C1 segment of cervical spinal cord (tissue), 14 donors: ENCODE measurements at places on chromosomes 3 and 15.

- no peak for DNase-seq
Measured at GRCh38 chr3:136819392-136819730, 435 bp downstream of the SLC35G2 start.

GRCh38 chr3:139532976-139533375 is 6.6 kb downstream of the RBP1 start:
- peak; percentile 36 for DNase-seq

DNA sequence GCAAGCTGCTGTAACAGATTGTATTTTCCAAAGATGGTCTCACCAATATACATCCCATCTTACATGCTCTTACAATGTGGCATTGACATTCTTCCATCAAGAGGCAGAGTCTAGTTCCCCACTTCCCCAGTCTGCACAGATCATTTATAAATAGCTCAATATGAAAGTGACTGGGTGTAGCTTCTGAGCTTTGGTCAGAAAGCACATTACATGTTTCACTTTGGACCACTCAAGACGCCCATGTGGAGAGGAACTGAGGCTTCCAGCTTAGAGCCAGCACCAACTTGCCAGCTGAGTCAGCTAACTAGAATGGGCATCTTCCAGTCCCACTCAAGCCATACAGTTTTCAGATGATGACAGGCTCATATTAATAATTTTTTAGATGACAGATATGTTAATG is 45.5 kb downstream of the GREM1 start:
- DNase-seq: no peak

DNA sequence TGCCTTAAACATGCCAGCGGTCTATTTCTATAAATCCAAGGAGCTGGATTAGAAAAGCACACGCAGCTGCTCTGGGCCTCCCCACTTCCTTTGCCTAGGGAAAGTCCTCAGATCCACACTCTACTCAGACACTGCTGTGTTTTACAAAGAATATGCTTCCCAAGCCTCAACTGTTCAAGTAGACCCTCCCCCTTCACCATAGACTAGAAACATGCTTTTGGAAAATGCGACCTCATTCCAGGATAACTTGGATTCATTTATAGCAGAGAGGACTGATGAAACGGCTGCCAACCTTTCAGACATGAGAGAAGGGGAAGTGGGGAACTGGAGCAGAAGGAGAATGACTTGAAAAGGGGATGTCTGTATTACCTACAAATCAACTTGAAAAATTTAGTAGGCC is 64.0 kb downstream of the P3H2 start:
- DNase-seq: no peak

DNA sequence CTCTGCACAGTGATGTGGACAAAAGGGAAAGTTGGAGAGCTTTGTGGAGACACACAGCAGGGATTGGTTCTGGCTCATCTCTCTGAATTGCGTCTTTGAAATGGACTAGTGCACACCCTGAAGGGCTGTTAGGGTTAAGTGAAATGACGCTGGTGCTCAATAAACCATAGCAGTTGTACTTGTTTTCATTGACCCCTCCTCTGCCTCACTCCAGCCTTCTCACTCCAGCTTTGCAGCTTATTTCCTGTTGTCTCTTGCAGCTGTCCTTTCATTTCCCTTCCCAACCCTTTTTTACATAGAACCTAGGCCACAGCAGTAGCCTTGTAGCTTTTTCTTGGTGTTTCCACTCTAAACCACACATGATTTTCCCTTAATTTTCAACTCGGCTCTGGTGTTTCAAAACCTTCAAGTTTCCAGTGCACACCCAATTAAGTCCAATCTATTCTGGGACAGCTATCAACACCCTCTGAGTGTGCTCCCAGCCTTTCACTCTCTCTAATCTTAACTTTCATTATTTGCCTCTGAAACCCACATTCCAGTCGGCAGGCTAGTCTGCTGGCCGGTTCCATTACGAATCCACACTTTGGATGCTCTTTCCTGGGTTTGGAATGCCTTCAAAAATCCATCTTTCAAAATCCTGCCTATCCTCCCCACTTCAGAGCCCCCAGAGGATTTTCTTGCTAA is 6.4 kb downstream of the C3orf52 start:
- no peak for DNase-seq

- no peak for DNase-seq
Measured at GRCh38 chr3:87354398-87354797, 78.0 kb upstream of the POU1F1 start.

- no peak for DNase-seq
Measured at GRCh38 chr3:17501745-17502144, 240.7 kb downstream of the TBC1D5 start.

- no peak for DNase-seq
Measured at GRCh38 chr3:71062952-71063772, 520.4 kb downstream of the FOXP1 start.

DNA sequence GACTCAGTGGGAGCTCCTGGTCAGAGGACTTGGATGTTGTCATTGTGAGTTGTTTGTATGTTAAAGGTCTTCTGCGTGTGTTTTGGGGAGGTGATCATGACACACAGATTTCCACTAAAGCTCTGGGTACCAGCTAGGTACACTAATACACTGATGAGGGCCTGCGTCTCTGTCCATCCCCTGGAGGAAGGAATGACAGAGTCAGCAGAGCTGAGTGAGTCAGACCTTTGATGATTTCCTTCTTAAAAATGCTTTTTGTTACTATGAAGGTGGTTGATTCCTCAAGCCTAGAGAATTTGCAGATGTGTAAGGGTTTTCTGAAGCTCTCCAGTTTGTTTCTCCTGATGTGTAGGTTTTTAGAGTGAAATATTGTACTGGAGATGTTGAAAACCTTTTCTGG is 424.1 kb upstream of the TPM1 start:
- DNase-seq: no peak

- no peak for DNase-seq
Measured at GRCh38 chr15:79099692-79100091, 9.1 kb upstream of the RASGRF1 start.

GRCh38 chr3:59968513-59969045 is 918.8 kb upstream of the CFAP20DC start:
- no peak for DNase-seq

DNA sequence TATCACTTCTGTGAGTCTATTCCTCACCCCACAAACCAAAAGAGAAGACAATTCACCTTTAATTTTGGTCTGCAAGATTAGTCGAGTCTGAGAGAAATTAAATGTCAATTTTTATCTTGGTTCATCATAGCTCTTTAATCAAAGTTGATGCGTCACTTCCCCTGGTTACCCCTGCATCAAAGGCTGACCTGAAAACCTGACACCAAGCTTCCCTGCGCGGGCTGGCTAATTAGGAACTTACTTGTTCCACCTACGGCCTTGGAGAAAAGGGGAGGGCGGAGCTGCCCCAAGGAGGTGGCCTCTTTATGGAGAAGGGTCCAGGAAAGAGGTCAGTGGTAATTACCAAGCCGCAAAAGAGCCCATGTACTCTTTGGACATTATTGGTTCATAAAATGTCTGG is 218.4 kb downstream of the ARRDC4 start:
- DNase-seq: no peak

GRCh38 chr15:79283252-79284048 is 928 bp downstream of the ANKRD34C start:
- peak; percentile 2 for DNase-seq

DNA sequence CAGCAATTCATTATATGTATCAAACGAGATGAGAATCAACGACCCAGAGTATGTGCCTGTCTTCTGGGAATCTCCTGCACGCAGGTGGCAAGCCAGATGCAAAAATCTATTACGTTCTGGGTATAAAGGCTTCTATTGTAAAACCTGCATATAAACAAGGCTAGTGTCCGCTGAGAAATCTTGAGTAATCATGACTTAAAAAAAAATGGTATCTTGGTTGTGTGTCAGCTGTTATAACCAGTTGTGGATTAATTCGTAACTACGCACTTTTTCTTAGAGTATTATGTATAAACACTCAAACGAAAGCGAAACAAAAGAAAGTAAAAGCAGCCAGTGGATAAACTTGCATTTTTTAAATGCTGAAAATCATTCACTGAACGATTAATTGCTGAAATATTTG is 509.1 kb downstream of the RSL24D1 start:
- no peak for DNase-seq

GRCh38 chr15:63198371-63199250 is 9.2 kb downstream of the RAB8B start:
- no peak for DNase-seq

GRCh38 chr3:125110016-125110875 is 54.4 kb upstream of the HEG1 start:
- no peak for DNase-seq

DNA sequence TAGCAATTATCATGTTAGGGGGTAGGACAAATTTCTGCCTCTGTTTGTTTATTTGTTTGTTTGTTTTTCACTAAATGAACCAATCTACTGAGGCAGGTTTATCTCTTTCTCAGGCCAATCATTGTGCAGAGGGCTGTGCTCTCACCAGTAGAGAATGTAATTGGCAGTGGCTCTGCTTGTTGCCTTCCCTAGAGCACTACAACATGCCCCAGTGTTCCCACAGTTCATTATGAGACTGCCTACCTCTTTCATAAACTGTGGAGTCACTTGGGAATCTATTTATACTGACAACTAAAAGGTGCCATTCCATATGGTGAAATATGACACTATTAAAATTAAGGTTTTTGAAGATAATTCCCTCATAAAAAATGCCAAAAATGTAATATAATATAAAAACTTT is 196.3 kb upstream of the ALCAM start:
- no peak for DNase-seq

DNA sequence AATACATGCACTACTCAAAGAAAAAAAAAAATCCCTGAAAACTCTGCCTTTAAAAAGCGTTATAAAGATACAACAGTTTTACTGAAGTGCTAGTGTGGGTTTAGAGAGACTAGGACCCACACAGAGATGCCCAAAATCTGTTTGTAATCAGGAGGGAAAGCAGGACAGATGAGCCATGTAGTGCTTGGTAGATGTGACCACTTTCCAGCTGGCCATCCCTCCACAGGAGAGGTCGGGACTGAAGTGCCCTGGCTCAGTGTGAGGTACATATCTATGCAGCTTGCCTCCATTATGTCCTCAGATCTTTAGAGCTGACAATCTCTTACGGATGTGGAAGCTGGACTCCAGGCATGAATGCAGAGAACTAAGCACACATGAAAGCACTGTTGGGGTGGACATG is 57.5 kb upstream of the NANOGP8 start:
- DNase-seq: no peak

DNA sequence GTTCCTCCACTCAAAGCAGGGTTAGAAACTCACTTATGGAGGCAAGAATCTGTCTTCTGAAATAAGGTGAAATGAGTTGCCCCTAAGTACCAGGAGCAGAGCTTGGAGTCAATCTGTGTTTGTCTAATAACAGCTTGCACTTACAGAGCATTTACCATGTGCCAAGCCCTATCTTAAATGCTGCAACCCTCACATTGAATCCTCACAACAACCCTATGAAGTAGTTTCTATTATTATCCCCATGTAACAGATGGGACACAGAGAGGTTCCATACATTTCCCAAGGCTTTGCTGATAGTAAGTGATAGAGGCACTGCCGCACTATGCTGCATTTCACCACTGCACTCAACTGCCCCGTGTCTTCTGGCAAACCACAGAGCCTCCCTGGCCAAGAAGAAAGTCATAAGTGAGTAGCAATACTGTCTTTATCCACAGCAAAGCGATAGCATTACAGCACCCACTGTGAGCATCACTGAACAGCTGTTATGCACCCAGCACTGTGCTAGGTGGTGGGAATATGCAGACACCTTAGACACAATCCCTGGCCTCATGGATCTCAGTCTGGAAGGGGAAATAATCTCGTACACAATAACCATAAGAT is 141.5 kb downstream of the SSR3 start:
- DNase-seq: no peak

DNA sequence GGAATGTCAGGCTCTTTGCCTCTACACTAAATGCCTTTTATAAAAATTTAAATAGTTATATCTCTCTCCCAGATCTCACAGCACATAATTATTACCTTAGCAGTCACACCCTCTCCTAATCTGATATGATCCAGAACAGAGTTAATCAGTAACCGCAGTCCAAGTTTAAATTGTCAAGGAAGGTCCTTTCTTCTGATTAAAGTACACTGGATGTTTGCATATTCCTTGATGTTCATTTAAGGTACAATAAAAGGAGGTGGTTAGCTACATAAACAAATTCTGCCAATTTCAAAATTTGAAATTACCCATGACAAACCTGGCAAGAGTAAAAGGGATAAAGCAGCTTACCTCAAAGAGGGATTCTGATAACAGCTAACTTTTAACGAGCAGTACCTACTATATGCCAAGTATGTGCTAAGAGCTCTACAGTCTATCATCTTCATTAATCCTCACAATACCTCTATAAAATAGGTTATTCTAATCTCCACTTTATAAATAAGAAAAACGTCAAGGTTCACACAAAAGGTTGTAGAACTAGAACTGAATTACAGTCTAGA is 4.3 kb downstream of the GOLIM4 start:
- no peak for DNase-seq

DNA sequence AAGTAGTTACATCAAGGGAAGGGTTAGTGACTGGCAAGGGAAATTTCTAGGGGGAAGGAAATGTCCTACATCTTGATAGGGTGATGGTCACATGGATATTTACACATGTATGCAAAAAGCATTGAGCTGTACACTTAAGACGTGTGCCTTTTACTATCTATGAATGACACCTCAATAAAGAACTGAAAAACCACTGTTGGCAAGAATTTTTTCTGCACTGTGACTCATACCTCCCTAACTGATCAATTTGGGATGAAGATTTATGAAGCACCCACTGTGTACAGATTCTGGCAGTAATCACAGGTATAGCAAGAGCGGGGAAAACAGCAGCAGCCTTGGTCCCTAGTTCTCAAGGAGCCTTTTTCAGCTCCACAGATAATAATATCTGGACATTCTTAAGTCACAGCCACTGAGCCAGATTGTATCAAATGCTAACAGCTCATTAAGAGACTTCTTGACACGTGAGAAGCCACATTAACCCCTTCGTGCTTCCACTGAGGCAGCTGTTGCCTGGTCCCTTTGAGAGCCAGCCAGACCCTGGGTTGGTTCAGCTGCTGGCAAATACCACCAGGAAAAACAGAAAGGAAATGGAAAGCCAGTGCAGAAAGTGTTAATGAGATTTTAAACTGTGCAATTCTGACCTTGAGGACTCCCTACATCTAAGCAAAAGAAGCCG is 32.0 kb upstream of the GALNT15 start:
- no peak for DNase-seq

DNA sequence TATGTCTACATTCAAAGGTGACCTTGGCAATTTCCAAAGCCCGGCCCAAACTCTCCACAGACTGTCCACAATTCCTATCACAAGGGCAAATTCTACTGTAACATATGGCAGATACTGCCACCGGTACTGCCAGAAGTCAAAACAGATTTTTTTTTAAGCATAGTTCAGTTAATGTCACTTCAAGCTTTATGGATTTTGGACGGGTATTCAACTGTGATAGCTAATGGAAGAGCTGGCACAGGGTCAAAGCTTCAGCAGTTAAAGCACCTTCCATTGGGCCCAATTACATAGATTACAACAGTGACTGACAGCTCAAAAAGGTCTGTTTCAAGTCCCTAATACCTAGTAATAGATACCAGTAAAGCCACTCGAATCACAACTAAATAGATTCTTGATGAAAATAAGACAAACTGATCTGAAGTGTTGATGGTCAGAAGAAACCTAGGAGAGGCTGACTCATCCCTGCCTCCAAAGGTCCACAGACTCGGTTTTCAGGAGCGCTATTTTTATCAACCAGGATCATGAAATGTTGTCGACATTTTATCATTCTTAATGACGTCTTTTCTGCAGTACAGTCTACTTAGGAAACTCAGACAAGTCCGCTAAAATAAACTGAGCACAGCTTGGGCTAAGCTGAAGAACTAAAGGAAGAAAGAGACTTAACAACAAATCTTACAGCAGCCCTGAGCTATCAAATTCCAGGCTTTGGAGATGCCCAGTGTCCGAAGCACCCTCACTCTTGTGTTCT is 38.7 kb downstream of the ANXA2 start:
- DNase-seq: no peak

GRCh38 chr3:107251819-107252218 is 125.4 kb upstream of the CCDC54 start:
- DNase-seq: no peak
